ENCODE measurements at places on chromosomes 4 and X.

DNA sequence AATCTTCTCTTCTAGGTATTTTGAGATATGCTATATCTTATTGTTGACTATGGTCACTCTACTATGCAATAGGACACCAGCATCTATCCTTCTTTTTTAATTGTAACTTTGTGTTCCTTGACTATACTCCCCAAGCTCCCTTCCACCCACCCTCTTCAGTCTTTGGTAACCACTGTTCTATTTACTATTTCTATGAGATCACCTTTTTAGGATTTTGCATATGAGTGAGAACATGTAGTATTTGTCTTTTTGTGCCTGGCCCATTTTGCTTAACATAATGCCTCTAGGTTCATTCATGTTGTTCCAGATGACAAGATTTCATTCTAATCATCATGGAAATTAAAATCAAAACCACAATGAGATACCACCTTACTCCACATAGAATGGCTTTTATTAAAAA is 63.3 kb upstream of the BANK1 start:
- no peak for DNase-seq

GRCh38 chr4:1236103-1236641 is 12.8 kb downstream of the CTBP1 start:
- no peak for DNase-seq

GRCh38 chr4:166014411-166014810 is 141.4 kb downstream of the TLL1 start:
- no peak for DNase-seq

- no peak for DNase-seq
Measured at GRCh38 chr4:107999932-108000539, 10.3 kb downstream of the HADH start.

DNA sequence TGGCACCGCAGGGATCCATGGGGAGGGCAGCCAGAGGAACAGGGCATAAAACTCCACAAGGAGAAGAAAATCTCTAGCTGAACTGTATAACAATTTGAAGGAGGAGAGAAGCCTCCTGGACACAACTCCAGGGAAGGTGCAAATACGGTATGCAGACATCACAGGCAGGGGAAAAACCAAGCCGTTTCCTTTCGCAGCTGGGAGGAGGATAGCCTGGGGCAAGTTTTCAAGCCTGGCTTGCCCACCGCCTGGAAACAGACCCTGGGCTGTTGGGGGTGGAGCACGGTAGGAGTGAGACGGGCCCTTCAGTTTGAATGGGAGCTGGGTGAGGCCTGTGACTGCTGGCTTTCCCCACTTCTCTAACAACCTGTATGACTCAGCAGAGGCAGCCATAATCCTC is 43.4 kb upstream of the TAF9B start:
- no peak for DNase-seq

DNA sequence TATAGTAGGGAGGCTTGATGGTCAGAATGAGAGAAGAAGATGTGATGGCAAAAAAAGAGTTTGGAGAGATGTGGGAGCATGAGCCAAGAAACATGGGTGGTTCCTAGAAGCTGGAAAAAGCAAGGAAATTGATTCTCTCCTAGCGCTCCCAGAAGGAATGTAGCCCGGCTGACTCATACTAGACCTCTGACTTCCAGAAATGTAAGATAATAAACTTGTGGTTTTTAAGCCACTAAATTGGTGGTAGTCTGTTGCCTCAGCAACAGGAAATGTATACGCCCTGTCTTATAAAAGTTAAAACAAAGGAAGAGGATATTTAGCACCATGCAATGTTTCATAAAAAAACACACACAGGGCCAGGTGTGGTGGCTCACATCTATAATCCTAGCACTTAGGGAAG is 182.7 kb upstream of the PCDH7 start:
- DNase-seq, result no peak

- no peak for DNase-seq
Measured at GRCh38 chrX:10237241-10237640, 80.5 kb downstream of the CLCN4 start.

GRCh38 chr4:95190751-95191436 is 357.9 kb downstream of the UNC5C start:
- DNase-seq, result no peak

GRCh38 chr4:61299316-61299715 is 99.2 kb downstream of the ADGRL3 start:
- no peak for DNase-seq

- no peak for DNase-seq
Measured at GRCh38 chr4:145297556-145297955, 117.2 kb upstream of the OTUD4 start.

- DNase-seq, result no peak
Measured at GRCh38 chr4:140004549-140004895, 149.5 kb downstream of the MAML3 start.

DNA sequence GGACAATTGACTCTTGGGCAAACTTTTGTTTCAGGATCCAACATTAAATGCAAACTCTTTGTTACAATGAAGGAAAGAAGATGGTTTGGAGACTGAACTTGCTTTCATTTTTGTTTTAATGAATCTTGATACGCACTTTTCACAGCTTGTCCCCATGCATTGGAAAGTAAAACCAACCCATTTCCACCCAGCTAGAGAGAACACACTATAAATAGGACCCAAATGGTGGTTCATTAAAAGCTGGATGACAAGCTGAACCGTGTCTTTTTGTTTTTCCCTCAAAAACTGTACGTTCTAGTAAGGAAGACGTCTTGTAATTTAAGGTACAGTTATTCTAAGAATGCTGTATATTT is 95.3 kb upstream of the EGFL6 start:
- no peak for DNase-seq

- DNase-seq, result peak; percentile 1
Measured at GRCh38 chrX:25523574-25524540, 508.1 kb upstream of the ARX start.

DNA sequence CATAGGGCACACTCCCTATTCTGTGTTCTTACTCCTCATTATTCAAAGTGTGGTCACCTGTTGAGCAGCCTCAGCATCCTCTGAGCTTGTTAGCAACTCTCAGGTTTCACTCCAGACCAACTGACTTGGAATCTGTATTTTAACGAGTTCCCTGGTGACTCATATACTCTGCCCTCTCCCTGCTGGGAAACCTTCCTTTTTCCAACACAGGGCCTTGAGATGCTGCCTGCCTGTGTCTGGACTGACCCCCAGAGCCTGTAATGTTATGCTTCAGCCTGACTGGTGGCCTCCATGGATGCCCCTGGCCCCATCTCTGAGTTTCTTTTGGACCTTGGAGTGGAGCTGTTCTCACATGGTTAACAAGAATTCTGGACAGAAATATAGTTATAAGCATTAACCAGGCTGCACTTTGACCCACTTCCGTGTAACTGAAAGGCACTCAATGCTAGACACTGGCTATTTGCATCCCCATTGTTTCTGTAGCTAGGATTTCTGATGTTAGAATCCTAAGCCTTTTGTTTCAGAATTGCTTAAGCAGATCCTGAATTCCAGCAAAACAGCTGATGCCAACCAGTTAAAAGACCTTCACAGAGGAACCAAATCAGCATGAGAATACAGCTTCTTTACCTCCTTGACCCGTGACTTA is 262.6 kb downstream of the STIM2 start:
- DNase-seq, result no peak

GRCh38 chr4:183485411-183486160 is 19.3 kb upstream of the ING2 start:
- DNase-seq, result no peak

- DNase-seq, result no peak
Measured at GRCh38 chrX:133649651-133650050, 234.4 kb upstream of the GPC4 start.

DNA sequence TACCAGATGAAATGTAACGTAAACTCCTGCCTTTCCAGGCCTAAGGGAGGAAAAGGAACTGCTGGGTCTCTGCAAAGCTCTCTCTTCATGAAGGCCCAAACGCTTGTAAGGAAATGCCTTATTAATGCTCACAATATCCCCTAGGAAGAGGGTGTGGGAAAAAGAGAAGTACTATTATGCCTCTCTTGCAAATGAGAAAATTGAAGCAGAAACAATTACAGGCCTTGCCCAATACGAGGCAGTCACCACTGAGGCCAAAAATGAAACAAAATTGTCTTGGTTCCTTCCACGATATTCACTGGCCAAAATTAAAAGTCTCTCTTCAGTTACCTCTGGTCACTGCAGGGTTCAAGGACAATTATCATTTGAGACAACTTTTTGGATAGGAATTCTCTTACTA is 3.2 kb downstream of the SCARB2 start:
- no peak for DNase-seq

DNA sequence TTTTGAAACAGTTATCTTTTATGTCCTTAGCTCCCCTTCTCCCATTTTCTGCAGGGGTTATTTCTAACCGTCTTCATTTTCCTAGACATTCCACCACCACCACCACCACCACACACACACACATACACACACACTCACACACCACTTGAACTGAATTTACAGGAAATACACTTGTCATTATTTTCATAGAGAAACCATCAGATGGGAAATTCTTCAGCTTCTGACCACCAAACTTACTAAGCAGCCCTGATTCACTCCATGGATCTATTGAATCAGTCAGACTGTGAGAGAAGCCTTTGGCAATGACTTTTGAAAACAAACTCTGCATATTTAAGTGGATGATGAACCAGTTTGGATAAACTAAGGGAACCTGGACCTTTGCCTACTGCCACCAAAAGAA is 210.1 kb upstream of the NHS start:
- no peak for DNase-seq

GRCh38 chr4:75229806-75230570 is 284.2 kb downstream of the RCHY1 start:
- DNase-seq, result no peak

DNA sequence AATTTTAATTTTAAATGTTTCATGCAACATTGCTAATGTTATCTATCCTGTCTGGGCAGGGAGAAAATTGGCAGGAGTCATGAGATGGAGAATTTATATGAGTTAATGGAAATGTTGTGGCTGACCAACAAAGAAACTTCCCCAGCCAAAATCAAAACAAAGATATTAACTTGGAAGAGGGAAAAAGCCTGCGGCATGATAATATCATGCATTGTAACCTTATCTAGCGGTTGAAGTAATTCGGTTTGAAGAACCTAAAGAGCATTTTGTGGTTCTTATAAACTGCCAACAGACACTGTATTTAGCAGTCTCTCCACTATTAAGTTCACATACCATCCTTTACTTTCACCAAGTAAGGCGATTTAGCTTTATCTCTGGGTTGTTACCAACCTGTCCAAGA is 42.3 kb downstream of the DKK2 start:
- DNase-seq, result no peak

DNA sequence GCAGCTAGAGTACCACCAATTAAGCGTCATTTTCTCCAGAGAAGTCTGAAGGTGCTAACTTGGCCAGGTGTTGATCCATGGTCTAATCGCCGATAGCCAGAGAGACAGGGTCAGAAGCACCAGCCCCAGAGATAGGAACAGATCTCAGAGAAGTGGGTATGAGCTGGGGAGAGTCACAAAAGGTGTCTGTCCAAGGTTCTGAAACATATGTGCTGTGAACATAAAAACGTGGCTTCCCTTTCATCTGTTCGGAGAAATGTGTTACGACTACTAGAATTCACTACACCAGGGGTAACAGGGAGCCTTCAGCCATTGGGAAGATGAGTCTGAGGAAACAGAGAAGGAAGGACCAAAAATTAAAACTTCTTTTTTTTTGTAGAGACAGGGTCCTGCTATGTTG is 91.3 kb downstream of the FBXL5 start:
- no peak for DNase-seq

DNA sequence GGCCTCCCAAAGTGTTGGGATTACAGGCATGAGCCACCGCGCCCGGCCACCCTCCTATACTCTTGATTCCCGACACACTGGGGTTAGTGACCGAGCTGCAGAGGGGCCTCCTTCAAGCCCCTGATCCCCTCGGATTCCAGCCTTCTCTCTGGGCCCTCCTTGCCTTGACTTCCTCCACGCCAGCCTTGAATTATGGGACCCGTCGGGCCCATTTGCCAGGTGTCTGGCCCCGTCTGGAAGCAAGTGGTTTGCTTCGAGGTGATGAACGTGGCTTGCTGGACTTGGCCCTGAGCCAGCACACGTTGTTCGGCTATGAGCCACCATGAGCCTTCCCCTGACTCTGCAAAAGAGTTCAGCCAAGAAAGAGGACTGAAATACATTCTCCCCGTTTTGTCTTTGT is 37.4 kb upstream of the GRPEL1 start:
- no peak for DNase-seq
